Activated effector memory CD4-positive, alpha-beta T cell treated with anti-CD3 and anti-CD28 coated beads, Interleukin-2, amount 50 U/mL, for 16 hours (primary cell): ENCODE measurements at places on chromosomes 12 and 14.

DNA sequence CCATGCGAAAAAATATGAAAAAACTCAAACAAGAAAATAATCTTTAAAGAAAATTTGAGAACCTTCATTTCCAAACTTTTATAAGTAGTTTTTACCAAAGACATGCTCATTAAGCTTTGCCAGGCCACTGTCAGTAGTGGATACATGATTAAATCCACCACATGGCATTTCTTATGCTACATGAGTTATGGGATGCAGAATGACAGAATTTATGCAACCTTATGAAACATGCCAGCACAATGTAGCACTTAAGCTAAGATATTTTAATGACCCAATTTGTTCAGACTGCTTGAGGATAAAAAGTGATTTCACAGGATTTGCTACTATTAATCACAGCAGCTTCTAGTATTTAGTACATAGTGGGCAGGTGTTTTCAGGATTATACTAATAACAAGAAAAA, 123.3 kb downstream of the ATP23 start:
- DNase-seq: no peak

DNA sequence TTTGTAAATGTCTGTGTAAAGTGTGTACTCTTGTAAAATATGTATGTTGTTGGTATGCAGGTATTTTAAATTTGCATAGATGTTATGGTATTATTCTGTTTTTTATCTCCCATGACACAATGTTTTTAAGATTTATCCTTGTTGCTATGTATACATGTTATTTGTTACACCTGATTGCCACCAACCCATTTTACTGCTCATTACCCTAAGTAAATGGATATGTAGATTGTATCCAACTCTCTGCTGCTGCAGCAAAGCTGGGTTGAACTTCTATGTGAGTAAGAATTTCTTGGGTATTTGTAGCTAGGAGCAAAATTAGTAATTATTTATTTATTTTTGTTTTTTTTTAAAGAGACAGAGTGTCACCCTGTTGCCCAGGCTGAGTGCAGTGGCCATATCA, 6.2 kb downstream of the APAF1 start:
- no peak for DNase-seq

- no peak for DNase-seq
Measured at GRCh38 chr12:58671196-58671595, 249.1 kb downstream of the LRIG3 start.

GRCh38 chr12:125092872-125093680, 27.8 kb downstream of the AACS start:
- DNase-seq: no peak

DNA sequence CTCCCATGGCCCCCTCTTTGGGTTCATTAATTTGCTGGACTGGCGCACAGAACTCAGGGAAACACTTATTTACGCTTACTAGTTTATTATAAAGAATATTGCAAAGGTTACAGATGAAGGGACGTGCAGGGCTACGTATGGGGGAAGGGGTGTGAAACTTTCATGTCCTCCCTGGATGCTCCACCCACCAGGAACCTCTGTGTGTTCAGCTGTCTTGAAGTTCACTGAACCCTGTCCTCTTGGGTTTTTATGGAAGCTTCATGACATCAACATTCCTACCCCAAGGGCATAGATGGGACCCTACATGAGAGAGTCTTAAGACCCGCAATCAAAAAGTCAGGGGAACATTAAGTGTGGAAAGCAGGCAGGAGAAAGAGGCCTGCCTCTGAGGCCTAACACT, 58.1 kb downstream of the ADIPOR2 start:
- DNase-seq: no peak

- DNase-seq: peak; percentile 93
Measured at GRCh38 chr12:124453419-124454351, 113.7 kb downstream of the NCOR2 start.

DNA sequence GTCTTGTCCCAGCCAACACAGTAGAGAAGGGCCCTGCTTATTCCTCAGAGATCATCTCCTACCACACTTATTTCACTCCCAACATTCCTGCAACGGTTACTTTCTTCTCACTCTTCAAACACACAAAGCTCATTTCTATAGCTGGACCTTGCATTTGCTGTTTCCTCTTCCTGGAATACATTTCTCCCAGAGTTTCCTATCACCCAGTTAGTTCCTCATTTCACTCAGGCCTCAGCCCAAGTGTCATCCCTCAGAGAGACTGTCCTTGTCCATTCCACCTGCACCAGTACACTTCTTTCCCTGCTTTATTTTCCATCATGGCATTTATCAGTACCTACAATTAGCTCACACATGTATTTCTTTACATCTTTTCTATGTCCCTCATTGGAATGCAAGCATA, 14.7 kb upstream of the STK38L start:
- DNase-seq: no peak

GRCh38 chr12:48024735-48025134, 20.5 kb upstream of the COL2A1 start:
- DNase-seq: peak; percentile 24

DNA sequence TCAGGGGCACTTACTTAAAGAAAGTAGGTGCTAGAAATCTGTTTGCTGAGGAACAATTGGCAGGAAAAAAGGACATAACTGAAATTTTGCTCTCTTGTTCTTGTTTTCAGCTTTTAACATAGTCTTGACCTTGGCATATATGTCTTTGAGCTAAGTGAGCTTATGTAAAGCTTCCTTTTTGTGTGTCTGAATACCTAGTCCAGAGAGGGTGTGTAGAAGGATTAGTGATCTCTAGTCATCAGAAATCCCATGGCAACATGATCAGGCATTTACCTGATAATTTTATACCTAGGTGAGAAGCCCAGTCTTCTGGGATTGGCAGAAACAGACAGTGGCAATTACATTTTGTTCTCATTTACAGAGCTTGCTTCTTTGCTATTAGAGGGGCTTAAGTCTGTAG, 166.1 kb downstream of the SNAPC1 start:
- no peak for DNase-seq

DNA sequence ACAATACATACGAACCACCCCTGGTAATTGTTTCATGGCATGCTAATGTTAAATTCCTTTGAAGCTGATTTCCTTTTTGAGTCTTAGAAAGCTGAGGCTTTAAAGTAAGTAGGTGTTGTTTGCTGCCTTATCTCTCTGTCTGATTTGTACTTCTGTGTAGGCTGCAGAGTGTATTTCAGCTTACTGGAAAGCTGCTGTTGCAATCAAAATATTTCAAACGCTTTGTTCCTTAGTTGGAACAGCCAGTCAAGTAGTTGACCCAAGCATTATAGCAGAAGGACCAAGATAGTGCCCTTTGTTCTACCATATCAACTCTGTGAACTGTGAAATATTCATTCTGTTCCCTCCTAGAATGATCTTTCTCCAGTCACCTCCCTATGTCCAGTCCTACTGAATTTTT, 3.1 kb downstream of the PKP2 start:
- no peak for DNase-seq

- no peak for DNase-seq
Measured at GRCh38 chr14:92037989-92038388, 1.9 kb downstream of the TRIP11 start.

DNA sequence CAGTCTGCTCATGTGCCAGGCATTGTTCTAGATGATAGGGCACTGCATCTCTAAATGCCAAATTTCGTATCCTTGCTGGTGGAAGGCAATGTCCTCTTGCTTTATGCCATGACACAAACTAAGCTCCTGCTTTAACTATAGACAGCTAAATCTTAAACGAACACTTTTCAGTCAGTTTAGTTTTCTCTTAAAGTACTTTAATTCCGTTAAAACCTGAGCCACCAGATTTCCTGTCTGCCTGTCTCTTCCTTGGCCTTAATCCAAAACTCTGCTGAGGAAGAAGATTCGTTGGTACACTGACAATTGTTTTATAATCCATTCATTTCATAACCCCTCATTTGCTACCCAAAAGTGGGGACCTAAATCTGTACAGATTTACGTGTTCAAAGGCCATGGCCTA, 194.4 kb upstream of the BCL2L14 start:
- no peak for DNase-seq

GRCh38 chr12:86660488-86661147, 404.4 kb upstream of the MGAT4C start:
- no peak for DNase-seq

DNA sequence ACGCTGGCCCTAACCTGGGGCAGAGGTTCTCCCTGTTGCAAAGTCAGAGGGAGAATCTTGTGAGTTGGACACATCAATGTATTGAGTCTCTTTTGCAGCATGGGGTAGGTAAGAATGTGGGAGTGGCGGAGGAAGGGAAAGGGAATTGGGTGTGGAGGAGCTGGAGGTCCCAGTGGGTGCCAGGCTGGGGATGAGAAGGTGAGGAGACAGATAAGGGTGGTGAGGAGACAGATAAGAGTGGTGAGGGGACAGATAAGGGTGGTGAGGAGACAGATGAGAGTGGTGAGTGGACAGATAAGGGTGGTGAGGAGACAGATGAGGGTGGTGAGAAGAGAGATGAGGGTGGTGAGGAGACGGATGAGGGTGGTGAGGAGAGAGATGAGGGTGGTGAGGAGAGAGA, 72.9 kb upstream of the SFSWAP start:
- no peak for DNase-seq

DNA sequence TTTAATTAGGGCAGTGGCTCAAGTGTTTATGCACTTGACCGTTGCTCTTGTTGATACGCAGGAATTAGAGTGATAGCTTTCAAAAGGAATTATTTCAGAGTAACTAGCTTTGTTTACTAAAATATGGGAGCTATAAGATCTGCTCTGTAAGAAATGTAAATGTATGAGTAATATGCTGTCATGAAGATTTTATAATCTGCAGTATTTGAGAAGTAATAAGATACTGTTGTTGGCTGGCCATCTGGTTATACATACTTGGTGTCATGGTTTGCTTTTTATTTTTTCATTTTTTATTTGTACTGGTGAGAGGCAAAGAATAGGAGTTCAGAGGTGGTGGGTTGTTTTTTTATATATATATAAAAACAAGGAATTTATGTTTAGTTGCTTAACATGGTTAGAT, 58.5 kb downstream of the PLXNC1 start:
- no peak for DNase-seq

- no peak for DNase-seq
Measured at GRCh38 chr12:18467620-18468245, 206.4 kb downstream of the PIK3C2G start.

- DNase-seq: no peak
Measured at GRCh38 chr14:97633131-97633738, 836.1 kb downstream of the VRK1 start.

- DNase-seq: peak; percentile 80
Measured at GRCh38 chr12:752695-753610, 574 bp downstream of the WNK1 start.

- no peak for DNase-seq
Measured at GRCh38 chr12:52280319-52280795, 5.9 kb downstream of the KRT86 start.

GRCh38 chr12:123104809-123105208, 46.1 kb downstream of the PITPNM2 start:
- DNase-seq: no peak

GRCh38 chr12:71602761-71603577, 60.7 kb downstream of the ZFC3H1 start:
- DNase-seq: no peak

GRCh38 chr12:103442182-103442555, 53.6 kb downstream of the C12orf42 start:
- DNase-seq: no peak

- DNase-seq: no peak
Measured at GRCh38 chr12:63083046-63083445, 68.0 kb downstream of the AVPR1A start.

GRCh38 chr14:47065326-47065725, 413.7 kb upstream of the RPL10L start:
- DNase-seq: no peak

DNA sequence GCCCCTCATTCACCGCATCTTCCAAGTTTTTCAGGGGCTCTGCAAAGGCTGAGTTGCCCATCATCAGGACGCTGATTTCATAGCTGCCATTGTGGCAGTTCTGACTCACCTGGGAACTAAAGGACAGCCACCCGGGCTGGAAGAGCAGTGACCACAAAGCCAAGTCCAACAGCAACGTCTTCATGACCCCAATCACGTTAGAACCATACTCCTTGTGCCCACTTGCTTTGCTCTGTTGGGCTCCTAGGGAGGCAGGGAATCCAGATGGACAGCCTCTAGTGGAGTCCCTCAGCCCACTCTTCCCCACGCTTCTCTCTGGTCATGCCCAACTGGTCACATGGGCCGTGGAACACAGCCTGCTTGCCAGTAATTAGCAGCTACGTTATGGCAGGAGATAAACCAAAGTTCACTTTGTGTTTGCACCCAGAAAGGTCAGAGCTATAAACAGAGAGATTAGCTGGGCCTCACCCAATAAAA, at the start of gene GUCY2C:
Gene GUCY2C (minus strand): TSS at position 335 of the 477 bp plus-strand sequence. CDS start 151 bp downstream, at position 184.
- DNase-seq: no peak

DNA sequence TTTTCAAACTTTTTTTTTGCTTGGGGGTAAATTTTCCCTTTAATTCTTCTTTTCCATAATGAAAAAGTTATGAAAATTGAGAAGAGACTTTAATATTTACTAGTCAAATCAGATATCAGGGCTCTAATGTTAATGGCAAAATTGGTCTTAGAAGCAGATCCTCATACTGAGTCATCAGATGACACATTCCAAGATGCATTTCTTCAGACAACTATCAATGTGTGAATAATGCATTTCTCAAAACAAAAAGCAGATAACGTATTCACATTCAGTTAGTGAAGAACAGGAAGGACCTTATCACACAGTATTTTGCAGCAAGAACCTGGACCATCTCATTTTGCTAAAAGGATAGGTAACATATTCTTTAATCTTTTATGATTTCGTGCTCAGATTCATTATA, 130.7 kb downstream of the GPHN start:
- DNase-seq: no peak

GRCh38 chr12:50039151-50039835, 14.0 kb upstream of the RACGAP1 start:
- peak; percentile 94 for DNase-seq

DNA sequence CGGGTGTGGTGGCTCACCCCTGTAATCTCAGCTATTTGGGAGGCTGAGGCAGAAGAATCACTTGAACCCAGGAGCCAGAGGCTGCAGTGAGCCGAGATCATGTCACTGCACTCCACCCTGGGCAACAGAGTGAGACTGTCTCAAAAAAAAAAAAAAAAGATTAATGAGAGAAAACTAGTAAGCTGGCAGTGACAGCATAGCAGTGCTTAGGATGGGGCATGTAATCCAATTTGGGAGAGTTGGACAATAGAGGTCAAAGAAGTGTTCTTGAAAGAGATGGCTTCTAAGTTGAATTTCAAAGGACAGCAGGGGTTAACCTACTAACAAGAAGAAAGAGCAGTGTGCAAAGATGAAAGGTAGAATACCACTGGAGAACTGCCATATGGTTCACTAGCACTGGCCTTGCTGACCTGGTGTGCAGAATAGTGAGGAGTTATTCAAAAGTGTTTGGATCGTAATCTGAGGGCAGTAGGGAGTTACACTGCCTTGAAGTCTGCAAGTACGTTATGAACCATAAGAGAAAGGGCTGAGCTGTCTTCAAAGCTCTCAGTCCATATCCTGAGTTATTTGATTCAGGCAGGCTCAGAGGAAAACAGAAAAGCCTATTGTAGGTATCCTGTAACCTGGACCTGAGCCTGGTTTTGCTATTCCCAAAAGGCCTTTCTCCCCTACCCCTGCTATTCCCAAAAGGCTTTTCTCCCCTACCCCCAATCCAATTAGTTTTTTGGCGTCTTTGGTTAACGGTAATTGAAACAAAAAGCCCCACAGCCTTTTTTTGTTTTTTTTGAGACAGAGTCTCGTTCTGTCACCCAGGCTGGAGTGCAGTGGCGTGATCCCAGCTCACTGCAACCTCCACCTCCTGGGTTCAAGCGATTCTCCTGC, 3.4 kb downstream of the XPOT start:
- DNase-seq: no peak

- no peak for DNase-seq
Measured at GRCh38 chr12:119208626-119209061, 29.9 kb downstream of the HSPB8 start.
